ENCODE measurements at places on chromosomes 2 and 18.

DNA sequence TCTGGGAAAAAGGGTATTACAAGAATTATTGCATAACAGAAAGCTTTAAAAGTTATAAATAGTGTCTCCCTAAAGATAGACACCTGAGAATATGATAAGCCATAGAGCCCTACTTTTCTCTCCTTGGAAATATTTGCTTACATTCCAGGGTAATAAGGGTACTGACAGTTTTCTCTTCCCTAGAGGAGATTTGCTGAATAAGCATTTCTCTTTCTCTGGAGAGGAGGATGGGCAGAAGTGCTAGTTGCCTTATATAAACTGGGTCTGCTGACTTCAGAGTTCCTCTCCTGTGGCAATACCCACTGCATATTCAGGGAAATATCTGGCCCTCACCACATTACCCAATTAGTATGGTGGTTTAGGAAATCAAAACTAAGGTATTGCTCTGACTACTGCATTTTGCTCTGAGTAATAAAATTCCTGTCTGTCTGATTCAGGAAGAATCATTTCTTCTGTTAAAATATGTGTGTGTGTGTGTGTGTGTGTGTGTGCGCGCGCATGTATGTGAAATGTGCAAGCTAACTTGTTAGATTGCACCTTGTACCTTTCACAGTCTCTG is 1391.3 kb downstream of the DSC3 start:
- DNase-seq, result no peak

GRCh38 chr2:127360242-127360641 is 27.5 kb downstream of the MAP3K2 start:
- DNase-seq, result no peak

DNA sequence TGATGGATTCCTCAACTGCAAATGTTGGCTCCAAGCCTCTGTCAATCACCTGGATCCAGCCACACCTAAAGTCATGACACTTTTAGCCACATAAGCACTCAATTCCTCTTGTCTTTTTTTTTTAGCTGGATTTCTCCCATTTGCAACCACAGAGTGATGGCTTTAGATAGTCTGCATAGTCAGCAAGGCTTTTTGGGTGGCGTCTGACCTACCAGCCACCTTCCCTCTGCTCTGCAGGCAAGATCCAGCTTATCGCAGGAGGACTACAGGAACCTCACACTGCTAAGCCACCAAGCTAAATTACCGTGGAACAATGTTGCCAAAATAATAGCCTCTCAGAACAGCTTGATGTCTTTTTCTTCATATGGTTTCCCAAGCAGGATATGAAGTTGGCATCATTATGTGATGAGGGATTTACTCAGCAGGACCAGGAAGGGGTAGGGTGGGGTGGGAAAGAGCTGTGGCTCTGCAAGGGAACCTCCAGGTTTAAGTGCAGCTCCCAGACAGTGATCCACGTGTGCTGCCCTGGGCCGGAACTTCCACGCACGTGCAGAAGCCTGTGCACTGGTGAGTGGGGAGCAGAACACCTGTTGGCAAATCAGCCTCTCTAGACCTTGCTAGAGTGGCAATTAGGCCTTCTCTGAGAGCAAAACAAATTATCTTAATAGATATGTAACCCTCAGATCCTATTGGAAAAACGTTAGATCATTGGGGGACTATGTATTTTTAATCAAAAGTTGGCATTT is 170.6 kb upstream of the NCK2 start:
- DNase-seq, result no peak

- DNase-seq, result no peak
Measured at GRCh38 chr2:19297716-19298115, 60.7 kb downstream of the OSR1 start.

DNA sequence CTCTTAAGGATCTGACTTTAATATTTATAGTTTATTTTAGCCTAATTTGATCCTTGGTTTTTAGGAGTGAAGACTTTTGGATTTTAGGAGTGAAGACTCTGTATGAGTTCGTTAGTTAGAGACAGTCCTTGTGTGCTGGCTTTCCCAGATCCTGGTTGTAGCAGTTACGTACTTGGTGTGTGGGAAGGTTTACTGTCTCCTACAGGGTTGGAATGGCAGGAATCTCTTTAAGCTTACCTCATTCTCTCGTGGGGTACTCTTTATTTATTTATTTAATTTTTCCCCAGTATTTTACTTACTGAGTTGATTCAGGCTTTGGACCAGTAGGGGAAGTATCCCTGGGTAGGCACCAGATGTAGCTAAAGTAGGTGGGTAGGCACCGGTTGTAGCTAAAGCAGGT is 1.8 kb upstream of the CXCR2 start:
- no peak for DNase-seq

GRCh38 chr2:109187711-109188495 is 58.9 kb downstream of the SH3RF3 start:
- DNase-seq, result no peak

GRCh38 chr2:149290662-149291061 is 39.7 kb upstream of the LYPD6 start:
- DNase-seq, result no peak

DNA sequence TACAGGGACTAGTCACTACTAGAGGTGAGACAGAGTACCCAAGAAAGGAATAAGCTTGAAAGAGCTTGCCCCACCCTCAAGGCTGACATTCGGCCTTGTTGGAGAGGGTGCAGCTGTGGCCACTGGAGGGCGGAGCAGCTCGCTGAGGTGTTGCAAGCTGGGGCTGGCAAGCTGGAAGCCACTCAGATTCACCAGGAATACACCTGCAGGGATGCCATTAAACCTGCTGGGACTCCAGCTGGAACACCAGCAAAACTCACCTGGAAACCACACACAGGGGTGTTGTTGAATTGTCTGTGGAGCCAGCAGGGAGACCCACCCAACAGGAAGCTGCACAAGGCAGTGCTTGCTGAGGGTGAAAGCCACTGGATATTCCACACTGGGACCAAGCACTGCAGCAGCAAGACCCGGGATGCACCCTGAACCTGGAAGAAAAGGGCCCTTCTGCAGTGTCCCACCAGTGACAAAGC is 26.1 kb downstream of the KCTD18 start:
- peak; percentile 78 for DNase-seq

GRCh38 chr2:1421731-1422130 is 8.5 kb downstream of the TPO start:
- DNase-seq, result no peak

DNA sequence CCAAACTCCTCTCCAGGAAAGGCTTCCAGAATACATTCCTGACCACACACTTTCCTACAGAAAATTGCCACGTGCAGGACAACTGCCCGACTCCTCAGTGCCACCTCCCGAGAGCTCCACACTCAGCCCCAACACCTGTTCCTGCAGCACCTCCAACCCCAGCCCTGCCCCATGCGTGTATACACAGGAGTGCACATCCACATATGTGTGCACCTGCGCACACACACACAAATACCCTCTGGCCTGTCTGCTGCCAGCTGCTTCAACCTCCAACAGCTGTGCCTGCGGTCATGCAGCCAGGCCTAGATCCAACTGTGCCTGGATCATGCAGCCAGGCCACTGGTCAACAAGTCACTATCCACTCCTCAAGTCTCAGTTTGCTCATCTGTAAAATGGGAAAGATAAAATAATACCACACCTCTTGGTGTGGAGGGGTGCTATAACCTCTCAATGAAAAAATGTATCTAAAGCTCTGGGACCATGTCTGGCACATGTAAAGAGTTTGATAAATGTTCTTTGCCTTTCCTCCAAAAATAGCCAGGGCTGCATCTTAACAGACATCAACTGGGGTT is 152.1 kb upstream of the ID2 start:
- DNase-seq, result no peak

DNA sequence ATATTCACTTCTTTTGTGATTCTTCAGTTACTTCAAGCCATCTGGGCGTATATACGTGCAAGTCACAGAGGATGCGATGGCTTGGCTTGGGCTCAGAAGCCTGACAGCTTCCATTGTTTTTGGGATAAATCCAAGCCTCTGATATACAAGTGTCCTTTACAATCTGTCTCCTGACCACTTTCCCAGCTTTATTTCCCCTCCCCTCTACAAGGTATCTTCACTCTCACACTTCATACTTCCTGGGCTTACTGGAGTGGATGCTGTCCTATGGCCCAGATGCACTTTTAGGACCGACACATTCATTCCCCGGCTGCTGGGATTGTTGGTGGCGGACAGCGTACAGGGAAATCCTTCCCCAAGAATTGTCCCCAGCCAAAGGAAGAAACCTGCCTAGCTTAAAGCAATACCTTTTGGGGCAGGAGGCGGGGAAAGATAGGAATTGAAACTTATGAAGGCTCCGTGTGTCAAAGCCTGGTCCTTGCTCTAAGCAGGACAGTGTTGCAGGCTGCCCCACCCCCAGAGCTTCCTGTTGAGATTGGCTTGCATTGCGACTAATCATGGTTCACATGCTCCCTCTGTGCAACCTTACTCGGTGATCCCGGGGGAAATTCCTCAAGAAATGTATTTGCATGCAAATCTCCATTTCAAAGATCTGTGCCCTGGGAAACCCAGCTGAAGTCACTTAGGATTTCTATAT is 802.9 kb upstream of the ID2 start:
- DNase-seq, result no peak

DNA sequence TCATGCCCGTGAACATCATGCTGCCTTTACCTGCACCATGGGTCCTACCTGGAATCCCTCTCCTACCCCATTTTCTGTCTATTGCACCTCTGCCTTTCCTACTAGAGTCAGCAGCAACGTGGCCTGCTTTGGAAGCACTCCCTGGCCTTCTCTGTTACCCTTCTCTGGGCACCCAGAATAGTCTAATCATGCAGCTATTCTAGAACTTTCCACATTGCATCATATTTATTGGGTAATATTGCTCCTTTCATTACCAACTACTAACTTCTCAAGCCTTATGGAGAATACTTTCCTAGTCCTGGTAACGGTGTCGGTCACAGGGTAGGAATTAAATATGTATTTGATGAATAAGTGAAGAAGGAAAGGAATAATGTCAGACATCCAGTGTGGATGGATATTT is 33.3 kb upstream of the CREG2 start:
- DNase-seq, result no peak

DNA sequence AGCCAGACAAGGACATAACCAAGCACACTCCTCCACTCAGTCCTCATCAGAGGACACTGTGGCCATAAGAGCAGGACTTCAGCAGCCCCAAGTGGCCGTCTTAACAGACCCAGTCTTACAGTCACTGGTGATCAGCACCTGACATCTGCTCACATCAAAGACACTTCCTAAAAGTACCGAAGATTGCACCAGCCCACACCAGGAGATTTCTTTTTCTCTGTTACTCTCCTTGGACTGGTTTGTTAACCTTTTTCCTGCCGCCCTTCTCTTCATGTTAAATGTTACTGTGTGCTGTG is 44.1 kb downstream of the MRPS5 start:
- DNase-seq, result no peak

DNA sequence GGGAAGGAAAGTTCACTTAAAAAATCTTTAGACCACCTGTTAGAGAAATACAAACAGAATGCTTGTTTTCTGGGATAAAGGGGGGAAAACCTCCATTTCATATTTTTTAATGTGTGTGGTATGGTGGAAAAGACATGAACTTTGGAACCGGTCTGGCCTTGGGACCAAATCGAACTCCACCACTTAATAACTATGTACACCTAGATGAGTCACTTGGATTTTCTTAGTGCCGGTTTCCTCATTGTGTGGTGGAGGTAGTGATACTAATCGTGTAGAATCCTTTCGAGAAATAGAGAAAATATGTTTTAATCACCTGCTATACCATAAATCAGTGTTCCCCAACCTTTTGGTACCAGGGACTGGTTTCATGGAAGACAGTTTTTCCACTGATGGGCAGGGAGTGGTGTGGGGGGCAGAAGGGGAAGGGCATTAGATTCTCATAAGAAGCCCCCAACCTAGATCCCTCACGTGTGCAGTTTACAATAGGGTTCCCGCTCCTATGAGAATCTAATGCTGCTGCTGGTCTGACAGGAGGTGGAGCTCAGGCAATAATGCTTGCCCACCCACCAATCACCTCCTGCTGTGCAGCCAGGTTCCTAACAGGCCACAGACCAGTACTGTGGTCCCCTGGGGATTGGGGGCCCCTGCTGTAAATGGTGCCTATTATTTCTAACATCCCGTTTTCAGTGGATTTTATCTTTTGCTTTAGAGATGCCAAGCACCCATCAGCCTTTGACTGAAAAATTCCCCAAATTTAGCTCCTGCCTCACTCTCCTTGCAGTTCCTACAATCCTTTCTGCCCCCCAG is 308.8 kb downstream of the PRKCE start:
- peak; percentile 78 for DNase-seq
